Glomerular endothelial cell (primary cell): ENCODE measurements at places on chromosomes 16 and 17. TPM values are rescaled to one million over a fixed set of nuclear protein-coding genes. Genes with fewer than 3 reads are reported as not detected.

FXR2 gene
- total RNA-seq, result 32.4 and 35.4 TPM in 2 replicates

- DNase-seq, result no peak
Observed at GRCh38 chr16:80330150-80330549, 210.6 kb upstream of the DYNLRB2 start.

- DNase-seq, result no peak
Observed at GRCh38 chr17:7862692-7863437, 5.1 kb downstream of the CYB5D1 start.

LGALS9B gene
- not detected in 2 replicates for total RNA-seq

KRTAP16-1 gene
- not detected in 2 replicates for total RNA-seq

- no peak for DNase-seq
Observed at GRCh38 chr17:7056386-7056785, 12.5 kb upstream of the SLC16A11 start.

- DNase-seq, result no peak
Observed at GRCh38 chr16:73499276-73499675, 451.3 kb upstream of the ZFHX3 start.

TBX6 gene
- 0.41 and 0.58 TPM in 2 replicates for total RNA-seq

- DNase-seq, result no peak
Observed at GRCh38 chr16:56451753-56452689, 667 bp downstream of the OGFOD1 start.

SLC35G3 gene
- total RNA-seq, result not detected in 2 replicates

- DNase-seq, result no peak
Observed at GRCh38 chr17:76659928-76660655, 16.5 kb upstream of the ST6GALNAC1 start.

DNA sequence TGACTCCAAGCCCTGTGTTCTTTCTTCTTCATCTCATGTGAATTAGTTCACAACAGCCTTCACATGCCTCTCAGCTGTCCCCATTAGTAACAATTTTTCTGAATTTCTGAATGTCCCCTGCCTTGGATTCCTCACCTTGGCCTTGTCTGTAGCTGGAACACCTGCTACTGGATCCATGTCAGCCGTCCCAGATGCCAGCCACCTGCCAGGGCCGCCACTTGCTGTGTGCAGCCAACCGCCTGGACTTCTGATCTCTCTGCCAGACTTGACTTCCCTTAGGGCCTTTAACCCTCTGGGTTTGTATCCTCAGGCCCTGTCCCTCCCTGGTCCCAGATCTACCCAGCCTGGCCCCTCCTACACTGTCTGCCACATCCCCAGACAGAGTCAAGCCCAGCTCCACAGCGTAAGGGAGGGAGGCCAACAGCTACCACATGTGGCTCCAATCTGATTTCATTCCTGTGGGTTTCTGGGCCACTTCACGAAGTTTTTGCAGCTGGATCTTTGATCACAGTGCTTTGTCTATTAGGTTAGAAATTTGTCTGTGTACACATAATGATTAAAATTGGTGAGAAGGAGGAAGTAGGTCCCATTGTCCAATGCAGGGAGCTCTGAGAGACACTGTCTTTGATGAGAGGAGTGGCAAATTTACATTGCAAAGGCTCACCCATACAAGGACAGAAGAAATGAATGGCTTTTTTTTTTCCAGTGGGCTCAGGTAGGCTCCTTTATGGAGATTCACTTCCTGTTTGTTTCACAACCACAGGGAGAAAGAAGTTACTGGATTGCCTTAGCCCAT, 15.3 kb downstream of the MPP2 start:
- no peak for DNase-seq

GRCh38 chr17:81687770-81688541, 4.1 kb downstream of the HGS start:
- no peak for DNase-seq

- DNase-seq, result no peak
Observed at GRCh38 chr17:17060001-17060922, 18.0 kb downstream of the MPRIP start.

ACAP1 gene
- 53.1 TPM in 1 of 2 replicates, not detected in the other for total RNA-seq

DNA sequence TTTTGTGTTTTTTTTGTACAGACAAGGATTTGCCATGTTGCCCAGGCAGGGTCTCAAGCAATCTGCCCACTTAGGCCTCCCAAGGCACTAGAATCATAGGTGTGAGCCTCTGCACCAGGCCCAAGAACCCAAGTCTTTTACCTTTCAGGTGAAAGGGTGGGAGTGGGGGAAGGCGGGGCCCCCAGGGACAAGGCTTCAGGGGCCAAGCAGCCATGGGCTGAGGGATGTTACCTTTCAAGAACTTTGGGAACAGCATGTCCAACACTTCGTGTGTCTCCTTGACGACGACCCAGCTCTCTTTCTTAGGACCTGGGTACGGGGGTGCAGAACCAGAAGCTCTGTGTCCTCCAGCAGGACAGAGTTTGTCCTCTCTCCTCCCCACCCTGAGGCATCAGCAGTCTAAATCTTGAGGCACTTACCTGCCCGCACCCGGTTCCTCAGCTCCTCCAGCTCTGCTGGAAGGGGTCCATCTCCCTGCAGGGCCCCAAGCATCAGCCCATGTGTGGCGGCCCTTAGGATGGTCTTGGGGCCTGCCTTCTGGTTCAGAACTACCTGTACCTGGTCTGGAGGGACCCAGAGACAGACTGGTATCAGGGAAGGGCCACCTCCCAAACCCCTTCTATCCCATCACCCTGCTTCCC, 9.0 kb downstream of the SLC5A2 start:
- no peak for DNase-seq

FBXO39 gene
- total RNA-seq, result 0.29 and 0.58 TPM in 2 replicates
